ENCODE measurements at places on chromosomes 3 and 15.

GRCh38 chr3:72101494-72101893 lies 316.5 kb upstream of the PROK2 start:
- ATAC-seq = no peak

DNA sequence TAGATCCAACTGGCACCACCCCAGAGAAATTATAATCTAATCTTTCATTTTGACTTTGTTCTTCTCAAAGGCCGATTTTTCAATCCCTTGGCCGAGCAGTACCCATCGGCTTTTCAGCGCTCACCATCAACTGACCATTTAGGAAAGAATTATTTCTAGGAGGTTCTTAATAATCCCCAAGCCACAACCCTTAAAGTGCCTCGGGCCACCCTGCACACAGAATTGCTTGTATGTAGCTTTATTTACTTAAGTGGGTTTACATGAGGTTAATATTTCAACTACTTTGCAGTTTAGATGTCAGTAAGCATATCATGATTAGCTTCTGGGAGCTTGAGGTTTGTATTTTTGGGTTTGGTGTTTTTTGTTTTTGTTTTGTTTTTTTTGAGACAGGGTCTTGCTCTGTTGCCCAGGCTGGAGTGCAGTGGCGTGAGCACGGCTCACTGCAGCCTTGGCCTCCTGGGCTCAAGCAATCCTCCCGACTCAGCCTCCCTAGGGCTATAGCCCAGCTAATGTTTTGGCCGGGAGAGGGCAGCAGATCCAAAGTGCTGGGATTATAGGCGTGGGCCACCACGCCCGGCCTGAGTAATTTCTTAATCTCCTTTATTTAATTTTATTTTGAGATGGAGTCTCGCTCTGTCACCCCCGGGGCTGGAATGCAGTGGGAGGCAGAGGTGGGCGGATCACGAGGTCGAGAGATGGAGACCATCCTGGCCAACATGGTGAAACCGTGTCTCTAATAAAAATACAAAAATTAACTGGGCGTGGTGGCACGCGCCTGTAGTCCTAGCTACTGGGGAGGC lies 801 bp upstream of the CDAN1 start:
- ATAC-seq = peak; percentile 8

DNA sequence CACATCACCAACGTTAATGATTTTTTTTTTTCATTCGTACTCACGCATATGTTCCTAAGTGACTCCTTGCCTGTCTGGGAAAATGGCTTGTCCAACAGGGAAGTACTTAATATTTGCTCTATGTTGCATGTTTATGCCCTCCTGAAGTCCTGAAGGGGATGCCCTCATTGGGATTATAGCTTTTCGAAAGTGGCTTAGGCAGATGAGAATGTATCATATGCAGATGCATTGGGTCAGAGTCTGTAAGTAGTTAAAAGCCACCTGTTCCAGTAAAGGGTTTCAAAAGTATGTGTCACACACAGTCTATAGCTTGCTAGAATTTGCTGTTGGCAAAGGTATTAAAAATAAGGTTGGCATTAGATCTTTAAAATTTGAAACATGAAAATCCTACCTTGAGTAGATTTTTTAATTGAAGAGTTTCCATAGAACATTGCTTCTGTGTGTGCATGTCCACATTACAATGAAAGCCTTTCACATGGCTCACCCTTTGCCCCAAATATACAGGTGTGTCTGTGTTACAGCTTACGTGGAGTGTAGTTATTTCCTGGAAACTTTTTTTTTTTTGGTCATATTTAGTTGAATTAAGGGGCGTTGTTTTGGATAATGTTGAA lies 2.1 kb downstream of the ABHD17C start:
- ATAC-seq = no peak

DNA sequence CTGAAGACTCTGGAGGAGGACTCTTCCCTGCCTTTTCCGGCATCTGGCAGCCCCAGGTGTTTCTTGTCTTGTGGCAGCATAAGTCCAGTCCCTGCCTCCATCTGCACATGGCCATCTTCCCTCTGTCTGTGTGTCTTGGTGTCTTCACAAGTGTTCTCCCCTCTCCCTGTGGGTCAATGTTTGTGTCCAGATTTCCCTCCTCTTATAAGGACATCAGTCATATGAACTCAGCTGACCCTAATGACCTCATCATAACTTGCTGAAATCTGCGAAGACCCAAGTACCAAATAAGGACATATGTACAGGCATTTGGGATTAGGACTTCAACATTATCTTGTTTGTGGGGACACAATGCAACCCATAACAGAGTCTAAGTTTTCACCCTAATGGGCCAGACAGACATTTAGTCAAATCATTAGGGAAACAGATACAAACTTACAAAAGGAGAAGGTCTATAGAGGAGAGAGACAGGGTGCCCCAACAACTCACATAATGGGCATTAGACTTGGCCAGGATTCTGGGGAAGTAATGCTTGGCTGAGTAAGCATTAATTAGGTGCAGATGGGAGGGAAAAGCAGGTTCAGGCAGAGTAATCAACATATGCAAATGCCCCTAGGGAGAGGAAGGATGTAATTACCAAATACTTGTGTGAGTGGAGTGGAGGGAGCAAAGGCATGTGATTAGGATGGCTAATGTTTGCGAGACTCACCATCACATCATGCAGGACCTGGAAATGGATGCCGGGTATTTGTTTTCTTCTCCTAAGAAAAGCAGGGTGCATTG lies 372.8 kb upstream of the TBL1XR1 start:
- ATAC-seq = no peak

- ATAC-seq = peak; percentile 63
Measured at GRCh38 chr3:171306631-171307030, 153.6 kb downstream of the TNIK start.

DNA sequence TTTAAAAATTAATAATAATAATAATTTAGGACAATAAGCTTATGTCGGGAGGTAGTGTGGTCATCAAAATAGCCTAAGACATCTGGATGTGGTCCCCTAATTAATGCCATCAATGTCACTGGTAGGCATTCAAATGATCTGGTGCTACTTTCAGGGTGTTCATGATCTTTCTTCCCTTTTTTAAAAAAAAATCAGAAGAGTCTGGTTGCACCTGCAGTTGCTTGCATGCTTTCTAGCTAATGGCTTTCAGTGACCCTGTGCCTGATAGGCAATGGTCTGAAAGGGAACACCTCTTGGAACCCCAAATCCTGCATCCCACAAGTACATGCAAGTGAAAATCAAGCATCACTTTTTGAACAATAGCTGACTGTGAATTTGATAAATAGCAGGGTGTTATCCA lies 64.1 kb upstream of the KBTBD8 start:
- no peak for ATAC-seq

GRCh38 chr15:95162069-95162468 lies 930.7 kb downstream of the MCTP2 start:
- no peak for ATAC-seq

Data from motor neuron (in vitro differentiated cells).